ENCODE measurements at places on chromosomes 12 and 14.

- H3K27ac ChIP-seq, result no peak overlapping the region
- no peak for DNase-seq
- H3K36me3 ChIP-seq, result no peaks in the 10 kb centered on the region
These were observed 827.6 kb downstream of the NRXN3 start for GRCh38 chr14:78997811-78998210.

DNA sequence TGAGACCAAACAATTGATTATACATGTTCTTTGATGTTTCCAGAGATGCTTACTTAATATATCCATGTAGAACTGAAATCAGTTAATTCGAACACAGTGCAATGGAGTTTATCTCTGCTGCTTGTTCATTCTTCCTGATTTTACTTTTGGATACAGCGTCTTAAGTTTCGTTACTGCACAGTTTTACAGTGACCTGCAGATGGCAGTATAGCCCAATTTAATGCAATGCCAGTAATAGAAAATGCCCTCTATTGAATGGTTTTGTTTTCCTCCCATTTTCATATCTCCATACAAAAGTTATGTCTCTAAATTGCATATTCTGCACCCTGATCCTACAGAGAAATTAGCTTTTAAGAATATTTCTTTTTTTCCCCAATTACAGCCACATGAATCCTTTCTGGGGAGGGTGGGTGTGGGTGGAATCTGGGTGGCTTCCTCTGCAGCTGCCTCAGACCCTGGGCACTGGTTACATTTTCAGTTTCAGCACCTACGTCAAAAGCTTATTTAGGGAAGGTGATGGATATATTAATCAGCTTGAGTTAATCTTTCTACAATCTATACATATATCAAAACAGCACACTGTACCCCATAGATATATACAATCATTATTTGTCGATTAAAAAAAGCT is 101.1 kb upstream of the DCD start:
- no peaks in the 10 kb centered on the region for H3K4me1 ChIP-seq
- no peaks in the 10 kb centered on the region for H3K27me3 ChIP-seq
- no peak overlapping the region for H3K27ac ChIP-seq
- no peaks in the 10 kb centered on the region for H3K36me3 ChIP-seq

DNA sequence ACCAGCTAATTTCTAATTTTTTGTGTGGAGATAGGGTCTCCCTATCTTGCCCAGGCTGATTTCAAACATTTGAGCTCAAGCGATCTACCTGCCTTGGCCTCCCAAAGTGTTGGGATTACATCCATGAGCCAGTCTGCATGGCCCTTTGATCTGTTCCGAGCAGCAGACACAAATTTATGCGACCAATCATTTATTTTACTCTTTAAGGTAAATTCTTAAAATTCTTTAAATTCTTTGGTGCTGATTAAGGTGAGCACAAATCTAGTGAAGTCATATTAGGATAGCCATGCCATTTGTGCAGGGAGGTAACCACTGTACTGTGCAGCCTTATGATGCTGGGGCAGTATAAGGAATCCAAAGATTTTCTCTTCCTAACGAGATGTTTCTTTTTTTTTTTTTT is 135.7 kb downstream of the SRGAP1 start:
- DNase-seq, result no peak
- H3K27me3 ChIP-seq, result no peaks in the 10 kb centered on the region
- H3K4me3 ChIP-seq, result no peak overlapping the region
- H3K27ac ChIP-seq, result no peak overlapping the region

DNA sequence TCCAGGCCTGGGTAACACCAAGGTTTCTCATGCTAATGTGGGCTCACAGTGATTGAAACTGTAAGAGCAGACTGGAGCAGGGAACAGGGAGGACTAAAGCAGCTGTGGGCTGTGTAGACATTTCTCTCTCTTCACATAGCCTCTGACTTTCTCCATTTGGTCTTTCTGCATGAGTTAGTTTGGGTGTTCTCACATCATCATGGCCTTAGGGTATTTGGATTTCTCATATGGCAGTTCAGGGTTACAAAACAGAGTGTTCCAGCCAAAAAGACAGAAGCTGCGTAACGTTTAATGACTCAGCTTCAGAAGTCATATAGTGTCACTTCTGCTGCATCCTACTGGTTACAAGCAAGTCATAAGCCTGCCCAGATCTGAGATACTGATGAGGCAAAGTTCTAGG is 52.0 kb upstream of the OSBPL8 start:
- H3K4me1 ChIP-seq, result no peaks in the 10 kb centered on the region
- no peak overlapping the region for H3K4me3 ChIP-seq
- no peak for DNase-seq

GRCh38 chr14:68011406-68012028 is 191.9 kb downstream of the RAD51B start:
- peak overlapping the region; percentile 29 for H3K27ac ChIP-seq
- H3K4me3 ChIP-seq, result peak overlapping the region; percentile 2
- no peaks in the 10 kb centered on the region for H3K27me3 ChIP-seq
- no peaks in the 10 kb centered on the region for H3K36me3 ChIP-seq

- no peaks in the 10 kb centered on the region for H3K27me3 ChIP-seq
- no peaks in the 10 kb centered on the region for H3K36me3 ChIP-seq
These were observed 425.9 kb upstream of the DCN start for GRCh38 chr12:91608542-91608941.

- no peaks in the 10 kb centered on the region for H3K36me3 ChIP-seq
- H3K4me1 ChIP-seq, result peaks cover 16% of the 10 kb centered on the region
- peak; percentile 64 for DNase-seq
- H3K27ac ChIP-seq, result peak overlapping the region; percentile 76
These were observed 155.1 kb downstream of the BTG1 start for GRCh38 chr12:91990525-91990924.

DNA sequence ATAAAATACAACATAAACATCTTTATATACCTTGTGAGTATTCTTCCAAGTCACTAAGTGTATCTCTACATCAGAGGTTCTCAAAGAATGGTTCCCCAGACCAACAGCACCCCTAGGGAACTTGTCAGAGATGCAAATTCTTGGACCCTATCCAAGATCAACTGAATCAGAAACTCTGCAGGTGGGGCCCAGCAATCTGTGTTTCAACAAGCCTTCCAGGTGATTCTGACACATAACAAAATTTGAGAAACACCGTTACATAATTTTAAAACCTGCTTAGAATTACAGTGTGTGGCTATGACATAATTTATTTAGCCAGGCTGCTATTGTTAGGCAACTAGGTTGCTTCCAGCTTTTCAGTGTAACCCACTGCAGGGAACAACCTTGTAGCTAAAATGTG is 49.8 kb downstream of the NTN4 start:
- H3K4me3 ChIP-seq, result no peak overlapping the region
- H3K27ac ChIP-seq, result no peak overlapping the region
- DNase-seq, result no peak
- H3K4me1 ChIP-seq, result no peaks in the 10 kb centered on the region

Measured in ascending aorta (tissue), 2 donors.